ENCODE measurements at places on chromosomes 1 and 21.
A peak's percentile ranks its signal among the peaks of the same experiment; 100 is the strongest.

DNA sequence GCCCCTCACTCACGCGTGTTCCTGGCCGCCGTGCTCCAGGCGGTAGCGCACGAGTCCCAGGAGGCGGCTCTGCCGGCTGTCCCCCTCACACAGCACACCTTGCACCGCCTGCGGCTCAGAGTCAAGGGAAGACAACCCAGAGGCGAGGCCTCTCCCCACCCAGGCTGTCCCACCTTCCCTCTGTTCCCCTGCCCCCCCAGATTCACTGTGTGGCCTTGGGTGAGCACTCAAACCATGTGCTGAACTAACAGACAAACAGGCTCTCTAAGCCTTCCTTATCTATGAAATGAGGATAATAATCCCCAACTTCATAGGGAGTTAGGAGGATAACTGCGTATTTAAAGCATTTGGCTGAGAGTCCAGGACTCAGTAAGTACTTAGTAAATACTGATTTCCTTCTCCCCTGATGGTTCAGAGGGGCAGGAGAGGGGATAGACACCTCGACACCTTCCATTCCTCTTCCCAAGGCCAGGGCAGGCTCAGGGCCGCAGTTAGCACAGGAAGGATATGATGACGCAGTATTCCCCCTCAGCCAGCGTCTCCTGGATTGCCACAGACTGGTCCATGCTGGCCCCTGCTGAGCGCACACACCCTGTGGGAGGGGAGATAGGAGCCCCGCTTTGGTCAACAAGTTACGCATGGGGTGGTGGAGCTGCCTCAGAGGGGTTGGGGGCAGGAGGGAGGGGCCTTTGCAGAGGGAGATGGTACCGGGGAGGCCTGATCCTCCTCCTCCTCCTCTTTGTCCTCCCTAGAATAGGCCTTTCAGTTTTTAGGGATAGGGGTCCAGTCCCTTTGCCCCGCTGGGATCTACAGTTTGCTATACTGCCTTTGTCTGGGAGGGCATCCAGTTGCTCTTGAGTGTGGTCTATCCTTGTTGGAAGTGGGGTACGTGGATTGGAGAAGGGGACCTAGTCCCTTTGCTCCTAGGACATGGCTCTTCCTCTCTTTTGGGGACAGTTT, 830 bp downstream of the INPP5B start:
- DNase-seq: no peak

DNA sequence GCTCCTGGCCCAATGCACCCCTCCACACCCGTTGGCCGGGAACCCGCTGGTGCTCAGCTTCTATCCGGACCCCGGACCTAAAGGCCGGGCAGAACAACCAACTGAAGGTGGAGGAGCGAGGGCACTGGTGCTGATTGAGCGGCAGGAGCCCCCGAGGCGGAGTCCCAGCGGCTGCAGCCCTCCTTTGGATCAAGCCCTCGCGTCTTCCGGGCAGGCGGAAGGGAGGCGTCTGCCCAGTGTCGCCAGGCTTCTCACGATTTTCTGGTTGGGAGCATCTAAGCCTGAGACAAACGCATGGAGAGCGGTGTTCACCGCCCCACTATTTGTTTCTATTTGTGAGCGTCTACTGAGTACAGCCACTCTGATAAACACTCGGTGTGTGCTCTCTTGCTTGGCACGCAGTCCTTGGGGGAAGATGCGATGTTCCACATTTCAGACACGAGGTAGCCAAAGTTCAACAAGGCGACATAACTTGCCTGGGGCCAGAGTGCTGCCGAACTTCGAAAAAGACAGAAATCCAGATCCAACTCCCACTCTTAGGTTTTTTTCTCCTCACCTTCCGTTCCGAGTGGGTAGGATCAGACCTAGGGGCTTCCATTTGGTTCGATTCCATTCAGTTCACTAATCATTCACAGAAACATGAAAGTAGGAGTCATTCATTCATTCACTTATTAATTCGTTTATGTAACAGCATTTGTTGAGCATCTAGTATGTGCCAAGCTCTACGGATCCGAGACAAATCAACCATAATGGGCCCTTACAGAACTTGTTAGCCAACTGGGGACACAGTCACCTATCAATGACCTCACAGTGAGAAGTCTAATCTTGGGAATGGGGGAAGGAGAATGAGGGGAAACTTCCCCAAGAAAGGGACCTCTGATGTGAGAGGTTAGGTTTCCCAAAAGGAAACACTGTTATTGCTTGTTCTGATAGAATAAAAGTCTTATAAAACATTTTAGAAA, 4.9 kb upstream of the DMRTA2 start:
- DNase-seq: peak; percentile 34

DNA sequence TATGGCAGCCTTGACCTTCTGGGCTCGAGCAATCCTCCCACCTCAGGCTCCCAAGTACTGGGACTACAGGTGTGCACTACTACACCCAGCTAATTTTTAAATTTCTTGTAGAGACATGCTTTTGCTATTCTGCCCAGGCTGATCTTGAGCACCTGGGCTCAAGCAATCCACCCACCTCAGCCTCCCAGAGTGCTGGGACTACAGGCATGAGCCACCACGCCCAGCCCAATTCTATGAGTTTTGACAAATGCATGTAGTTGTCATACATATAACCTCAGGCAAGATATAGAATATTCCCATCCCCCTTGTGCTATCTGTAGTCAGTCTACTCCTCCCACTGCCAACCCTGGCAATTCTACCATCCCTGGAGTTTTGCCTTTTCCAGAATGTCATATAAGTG, 38.7 kb upstream of the TTC22 start:
- no peak for DNase-seq

GRCh38 chr21:33059380-33059841, 10.5 kb upstream of the OLIG1 start:
- DNase-seq: no peak

- DNase-seq: no peak
These were observed at the start of gene GJB3 for GRCh38 chr1:34781071-34781843. Gene GJB3 (plus strand): TSS chr1:34781214. CDS start chr1:34784763, 3,549 bp downstream.

GRCh38 chr1:36864182-36864822, 170.0 kb downstream of the GRIK3 start:
- DNase-seq: no peak

DNA sequence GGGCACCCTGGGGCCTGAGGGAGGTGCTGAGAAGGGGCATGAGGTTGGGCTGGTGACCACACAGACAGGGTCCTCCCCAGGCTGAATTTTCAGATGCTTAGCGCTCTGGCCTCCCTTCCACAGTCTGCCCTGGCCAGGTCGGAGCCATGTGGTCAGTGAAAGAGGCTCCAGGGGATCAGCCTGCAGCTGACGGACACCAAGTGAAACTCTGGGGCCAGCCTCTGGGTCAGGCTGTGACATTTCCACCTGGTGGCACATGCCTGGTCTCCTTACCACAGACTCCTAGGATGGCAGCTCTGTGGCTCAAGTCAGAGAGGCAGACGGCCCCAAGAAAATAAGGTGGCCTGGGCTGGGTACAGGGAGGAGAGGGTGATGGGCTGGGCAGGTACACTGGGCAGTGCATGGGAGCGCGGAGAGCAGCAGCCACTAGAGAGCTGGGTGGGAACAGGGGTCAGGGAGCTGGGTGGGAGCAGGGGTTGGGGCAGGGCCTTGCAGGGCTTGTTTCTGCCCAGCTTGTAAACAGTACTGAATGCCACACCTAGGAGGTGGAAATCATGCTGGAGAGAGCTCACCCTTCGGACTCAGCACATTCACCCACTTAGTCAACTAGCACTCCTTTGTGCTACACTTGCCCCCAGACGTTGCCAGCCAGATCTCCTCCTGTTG, 20.7 kb upstream of the ADARB1 start:
- DNase-seq: no peak

GRCh38 chr1:196493881-196494280, 114.4 kb downstream of the KCNT2 start:
- no peak for DNase-seq

GRCh38 chr1:91693557-91693956, 192.4 kb downstream of the TGFBR3 start:
- DNase-seq: no peak

- DNase-seq: no peak
These were observed 390.4 kb upstream of the ADGRL2 start for GRCh38 chr1:81410351-81410750.

DNA sequence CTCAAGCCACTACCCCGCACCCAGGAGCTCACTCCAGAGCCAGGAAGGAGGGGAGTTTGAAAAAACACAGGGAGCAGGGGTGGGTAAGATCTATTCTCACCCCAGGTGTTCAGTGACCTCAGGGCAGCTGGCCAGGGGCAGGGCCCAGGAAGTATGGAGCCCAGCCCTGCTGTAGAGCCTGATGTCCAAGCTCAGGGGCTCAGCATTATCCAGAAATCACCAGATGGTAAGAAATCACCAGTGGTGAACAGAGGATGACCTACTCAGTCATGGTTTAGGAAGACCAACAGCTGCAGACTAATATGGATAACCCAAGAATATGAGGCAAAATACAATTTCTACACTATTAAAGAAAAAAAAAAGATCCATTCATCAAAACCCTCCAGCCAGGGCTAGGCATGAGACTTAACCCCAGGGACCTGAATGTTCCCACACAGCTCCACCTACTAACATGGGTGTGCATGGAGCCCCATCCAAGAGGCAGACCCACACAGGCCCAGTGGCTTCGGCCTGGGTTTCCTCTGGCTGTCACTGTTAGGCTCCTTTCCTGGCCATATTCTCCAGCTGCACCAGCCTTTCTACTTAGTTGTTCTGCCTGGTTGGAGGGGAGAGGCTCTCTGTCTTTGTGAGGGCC, 67.6 kb downstream of the KCNN3 start:
- DNase-seq: no peak

DNA sequence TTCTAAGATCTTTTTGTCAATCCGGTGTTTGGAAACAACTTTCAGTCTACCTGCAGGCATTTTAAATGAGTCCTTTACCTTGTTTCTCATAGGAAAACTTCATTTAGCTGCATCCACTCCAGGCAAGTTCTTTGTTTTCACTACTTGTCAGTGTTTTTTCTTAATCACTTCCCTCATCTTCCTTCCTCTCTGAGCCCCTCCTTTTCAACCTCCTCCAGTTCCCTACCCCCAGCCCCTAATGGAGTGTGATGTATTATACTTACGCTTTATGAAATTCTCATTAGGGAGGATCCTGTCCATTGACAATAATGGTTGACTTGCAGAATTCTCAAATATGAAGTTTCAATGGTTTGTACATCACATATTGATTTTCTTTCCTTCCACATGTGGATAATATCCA, 62.5 kb upstream of the BACH1 start:
- DNase-seq: no peak

DNA sequence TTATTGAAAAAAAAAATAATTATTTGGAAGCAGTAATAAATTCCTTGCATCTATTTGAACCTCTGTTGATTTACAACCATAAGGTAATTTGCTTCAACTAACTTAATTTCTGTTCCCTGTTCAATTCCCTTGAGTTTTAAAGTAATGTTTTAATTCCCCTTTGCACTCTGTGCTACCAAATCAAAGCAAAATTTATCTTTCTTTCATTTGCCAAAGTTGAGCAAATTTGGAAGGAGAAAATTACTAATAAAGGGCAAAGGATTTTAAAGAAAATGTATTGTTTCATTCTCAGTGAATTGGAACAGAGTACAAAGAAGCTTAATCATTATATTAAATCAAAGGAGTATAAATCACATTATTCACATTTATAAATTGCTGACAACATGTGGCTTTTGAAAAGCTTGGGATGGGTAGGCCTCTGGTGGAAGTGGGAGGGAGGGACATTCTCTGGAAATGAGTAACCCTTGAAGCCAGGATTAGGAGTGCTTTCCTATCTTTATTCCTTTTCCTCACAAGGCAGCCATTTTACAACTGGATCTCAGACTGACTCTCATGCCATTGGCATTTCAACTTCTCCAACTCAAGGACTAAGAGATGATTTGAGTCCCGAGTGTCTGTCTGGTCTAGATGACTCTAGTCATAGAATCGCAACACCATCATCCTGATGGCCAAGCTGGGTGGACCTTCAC, 331.6 kb upstream of the DUSP10 start:
- no peak for DNase-seq

- DNase-seq: no peak
These were observed 1242.4 kb upstream of the ADGRL4 start for GRCh38 chr1:80248886-80249285.

DNA sequence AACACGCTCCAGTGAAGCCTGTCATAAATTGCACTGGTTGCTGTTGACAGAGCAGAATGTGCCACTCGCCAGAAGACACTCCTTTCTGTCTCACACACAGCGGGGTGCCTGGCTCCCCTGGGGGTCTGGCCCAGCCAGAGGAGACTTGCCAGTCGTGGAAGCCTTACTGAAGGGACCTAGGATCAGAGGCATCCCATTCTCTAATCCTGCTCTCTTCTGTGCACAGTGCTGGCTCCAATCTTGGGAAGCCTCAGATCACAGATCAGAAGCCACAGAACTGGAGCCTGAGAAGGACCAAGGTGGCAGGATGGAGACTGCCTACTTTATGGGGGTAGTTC, 1.4 kb downstream of the SLC9A1 start:
- DNase-seq: no peak

DNA sequence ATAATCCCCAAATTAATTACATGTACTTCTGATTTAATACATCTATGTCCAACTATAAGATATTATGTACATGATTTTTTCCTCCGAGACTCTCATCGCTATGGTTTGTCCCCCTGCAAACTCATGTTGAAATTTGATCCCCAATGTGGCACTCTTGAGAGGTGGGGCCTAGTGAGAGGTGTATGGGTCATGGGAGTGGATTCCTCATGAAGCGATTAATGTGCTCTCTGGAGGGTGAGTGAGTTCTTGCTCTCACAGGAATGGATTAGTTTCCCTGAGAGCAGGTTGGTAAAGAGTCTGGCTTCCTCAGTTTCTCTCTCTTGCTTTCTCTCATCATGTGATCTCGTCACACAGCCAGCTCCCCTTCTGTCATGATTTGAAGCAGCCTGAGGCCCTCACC, 16.1 kb downstream of the HSF2BP start:
- no peak for DNase-seq

DNA sequence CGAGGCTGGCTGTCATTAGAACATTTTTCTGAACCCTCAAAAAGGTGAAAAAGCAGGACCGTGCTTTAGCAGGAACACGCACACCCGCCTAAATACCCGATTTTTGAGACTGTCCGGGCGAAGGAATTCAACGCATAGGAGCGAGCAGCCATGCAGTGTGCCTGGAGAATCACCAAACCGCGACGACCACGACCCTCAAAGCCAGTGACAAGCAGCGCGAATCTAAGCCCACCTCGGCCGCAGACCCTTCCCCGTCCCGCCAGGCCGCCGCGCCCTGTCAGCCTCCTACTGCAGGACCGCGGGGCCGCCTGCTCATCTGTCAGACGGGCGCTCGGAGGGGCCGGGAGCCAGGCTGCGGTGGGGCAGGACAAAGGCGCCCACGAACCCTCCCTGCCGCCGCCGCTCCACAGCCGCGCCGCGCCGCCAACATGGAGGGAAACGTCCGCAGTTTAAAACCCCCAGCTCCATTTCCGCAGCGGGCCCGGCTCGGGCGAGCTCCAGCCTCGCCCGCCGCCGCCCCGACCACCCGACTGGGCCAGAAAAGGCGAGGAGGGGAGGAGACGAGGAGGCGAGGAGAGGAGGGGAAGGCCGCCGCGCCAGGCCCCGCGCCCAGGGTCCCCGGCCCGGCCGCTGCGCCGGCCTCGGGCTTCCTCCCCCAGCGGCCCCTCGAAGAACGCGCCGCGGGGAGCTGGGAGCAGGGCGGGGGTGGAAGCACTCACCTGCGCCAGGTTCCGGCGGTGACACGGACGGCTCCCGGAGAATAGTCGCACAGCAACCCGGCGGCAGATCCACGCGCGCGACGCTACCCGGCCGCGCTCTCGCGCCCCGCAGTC, at the start of gene LBR:
LBR (minus strand) TSS at position 804 of the 833 bp plus-strand sequence. CDS start 3,963 bp downstream, outside the sequence.
- no peak for DNase-seq

- DNase-seq: no peak
These were observed 86.9 kb upstream of the KCNE2 start for GRCh38 chr21:34276711-34277425.

Data from activated T-cell treated with anti-CD3 and anti-CD28 coated beads, Interleukin-2, amount 50 U/mL, for 24 hours (primary cell).